ENCODE measurements at places on chromosomes 6 and 20.

DNA sequence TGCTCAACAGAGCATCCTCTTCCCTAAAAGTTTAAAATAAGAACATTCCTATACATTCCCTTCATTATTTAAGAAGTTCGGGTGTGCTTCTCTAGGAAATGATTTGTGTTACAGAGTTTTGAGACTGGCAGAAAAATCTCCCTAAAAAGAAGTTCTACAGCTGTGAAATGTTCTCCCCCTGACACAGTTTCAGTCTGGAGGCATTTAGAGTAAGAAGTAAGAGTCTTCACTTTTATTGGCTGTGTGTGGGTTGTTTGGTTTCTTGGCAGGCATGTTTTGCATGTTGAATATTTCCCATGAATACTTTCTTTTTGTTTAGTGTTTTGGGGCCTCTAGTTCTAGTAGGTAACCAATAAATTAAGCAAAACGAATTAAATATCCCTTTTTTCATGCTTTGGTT lies 195.9 kb downstream of the TENT5A start:
- DNase-seq: no peak

GRCh38 chr20:62347445-62347844 lies 19.7 kb downstream of the LAMA5 start:
- DNase-seq: no peak

DNA sequence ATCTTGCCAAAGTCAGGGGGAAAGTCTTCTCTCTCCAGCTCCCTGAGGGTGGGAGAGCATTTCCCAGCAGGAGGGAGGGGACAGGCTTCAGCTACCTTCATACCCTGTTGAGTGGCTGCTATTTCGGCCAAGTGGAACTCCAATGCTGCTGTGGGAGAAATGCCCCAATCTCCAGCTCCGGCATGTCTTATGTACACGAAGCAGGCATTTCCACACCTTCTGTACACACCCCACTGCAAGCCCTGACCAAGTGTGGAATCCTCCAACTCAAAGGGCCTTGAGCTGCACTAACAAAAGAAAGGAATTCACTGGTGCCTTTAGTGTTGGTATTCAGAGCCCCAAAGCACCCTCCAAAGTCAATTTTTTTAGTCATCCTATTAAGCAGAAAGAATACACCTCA lies 313.6 kb upstream of the NT5E start:
- DNase-seq: no peak

GRCh38 chr6:159578629-159579028 lies 114.4 kb downstream of the SOD2 start:
- DNase-seq: no peak

DNA sequence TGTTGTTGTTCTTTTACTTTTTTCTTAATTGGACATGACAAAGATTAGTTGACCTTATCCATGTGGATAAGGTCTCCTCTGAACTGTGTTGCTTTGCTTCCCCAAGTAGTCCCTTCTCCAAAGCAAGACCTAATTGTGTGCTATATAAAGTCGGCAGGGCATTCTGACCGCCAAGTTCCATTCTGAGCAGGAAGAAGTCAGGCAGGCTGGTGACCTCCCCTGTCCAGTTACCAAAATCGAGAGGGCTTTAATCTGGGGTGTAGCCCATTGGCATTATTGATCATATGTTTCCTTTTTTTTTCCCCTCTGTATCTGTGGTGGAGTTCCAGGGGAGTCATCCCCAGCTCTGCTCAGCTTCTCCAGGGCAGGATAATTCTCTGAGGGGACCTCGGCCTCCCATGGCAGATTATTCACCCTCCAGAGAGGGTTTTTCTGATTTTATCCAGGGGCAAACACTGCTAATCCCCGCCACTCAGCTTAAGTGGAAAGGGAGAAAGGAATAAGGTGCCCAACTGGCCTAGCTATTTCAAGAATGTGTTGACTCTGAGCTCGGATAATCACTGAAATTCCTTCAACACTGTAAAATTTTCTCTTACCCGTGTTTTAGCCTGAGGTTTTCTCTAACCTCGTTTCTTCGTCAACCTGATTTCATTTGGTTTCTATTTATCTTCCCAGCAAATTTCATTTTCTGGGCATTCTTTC lies 71.8 kb upstream of the L3MBTL3 start:
- no peak for DNase-seq

- no peak for DNase-seq
Measured at GRCh38 chr20:8461186-8461585, 329.1 kb downstream of the PLCB1 start.

GRCh38 chr20:63695424-63696305 lies 787 bp upstream of the TNFRSF6B start:
- DNase-seq: no peak

- no peak for DNase-seq
Measured at GRCh38 chr6:150894191-150894744, 28.8 kb downstream of the MTHFD1L start.

GRCh38 chr6:167956491-167956890 lies 41.0 kb upstream of the KIF25 start:
- DNase-seq: no peak

DNA sequence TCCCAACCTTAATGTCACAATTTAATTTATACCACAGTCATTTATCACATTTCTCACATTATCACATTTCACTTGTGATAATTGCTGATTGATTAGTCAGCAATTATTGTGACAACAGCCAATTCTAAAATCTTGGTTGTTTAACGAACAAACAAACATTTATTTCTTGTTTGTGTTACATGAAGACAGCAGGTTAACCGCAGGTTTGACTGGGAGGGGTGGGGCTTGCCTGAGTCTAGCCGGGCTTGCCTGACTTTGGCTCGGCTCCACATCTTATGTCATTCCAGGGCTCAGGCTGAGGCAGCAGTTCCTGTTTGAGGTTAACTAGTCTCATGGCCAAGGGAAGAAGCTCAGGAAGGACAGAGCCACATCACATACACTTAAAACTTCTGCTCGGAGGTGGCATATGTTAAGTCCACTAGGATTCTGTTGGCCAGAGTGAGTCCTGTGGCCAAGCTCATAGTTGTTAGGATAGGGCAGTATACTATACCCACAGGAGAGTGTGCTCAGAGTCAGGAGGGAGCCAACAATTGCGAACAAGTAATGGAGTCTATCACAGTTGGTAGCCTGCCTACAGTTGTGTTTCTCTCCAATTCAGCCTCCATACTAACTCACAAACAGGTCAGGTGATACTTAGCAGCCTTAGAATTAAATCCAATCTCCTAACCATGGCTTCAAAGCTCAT lies 90.0 kb upstream of the IFNGR1 start:
- DNase-seq: no peak

- DNase-seq: no peak
Measured at GRCh38 chr6:30113841-30114240, 951 bp upstream of the TRIM31 start.

DNA sequence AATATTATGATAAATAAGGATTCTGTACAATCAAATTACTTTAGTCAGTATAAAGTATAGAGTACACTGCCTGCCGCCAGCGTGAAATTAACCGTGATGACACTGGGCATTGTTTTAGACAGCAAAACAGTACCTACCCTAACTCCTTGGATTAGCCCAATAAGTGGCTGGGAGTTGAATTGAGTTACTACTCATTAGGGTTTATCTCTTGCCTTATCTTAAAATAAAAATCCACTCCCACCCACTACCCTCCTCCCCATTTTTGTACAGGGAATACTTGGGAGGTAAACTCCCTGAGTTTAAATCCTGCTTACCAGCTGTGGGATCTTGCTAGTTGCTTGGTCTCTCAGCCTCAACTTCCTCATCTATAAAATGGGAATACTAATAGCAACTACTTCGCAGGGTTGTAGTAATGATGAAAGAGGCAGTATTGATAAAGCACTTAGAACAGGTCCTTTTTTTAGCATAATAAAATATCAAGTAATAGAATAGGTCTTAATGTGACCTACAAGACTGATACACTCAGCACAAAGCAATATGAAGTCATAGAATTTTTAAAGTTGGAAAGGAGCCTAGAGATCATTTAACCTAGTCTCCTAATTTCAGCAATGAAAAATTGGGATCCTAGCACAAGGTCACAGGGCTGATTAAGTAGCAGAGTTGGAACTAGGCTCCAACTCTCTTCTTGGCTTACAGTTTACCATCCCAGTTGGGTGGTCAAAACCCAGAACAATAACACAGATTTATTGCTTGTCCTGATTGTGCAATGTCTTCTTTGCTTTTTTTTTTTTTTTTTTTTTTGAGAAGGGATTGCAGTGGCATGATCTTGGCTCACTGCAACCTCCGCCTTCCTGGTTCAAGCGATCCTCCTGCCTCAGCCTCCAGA lies 23.8 kb downstream of the PHACTR2 start:
- no peak for DNase-seq

- no peak for DNase-seq
Measured at GRCh38 chr6:6006006-6006427, 708 bp downstream of the NRN1 start.

DNA sequence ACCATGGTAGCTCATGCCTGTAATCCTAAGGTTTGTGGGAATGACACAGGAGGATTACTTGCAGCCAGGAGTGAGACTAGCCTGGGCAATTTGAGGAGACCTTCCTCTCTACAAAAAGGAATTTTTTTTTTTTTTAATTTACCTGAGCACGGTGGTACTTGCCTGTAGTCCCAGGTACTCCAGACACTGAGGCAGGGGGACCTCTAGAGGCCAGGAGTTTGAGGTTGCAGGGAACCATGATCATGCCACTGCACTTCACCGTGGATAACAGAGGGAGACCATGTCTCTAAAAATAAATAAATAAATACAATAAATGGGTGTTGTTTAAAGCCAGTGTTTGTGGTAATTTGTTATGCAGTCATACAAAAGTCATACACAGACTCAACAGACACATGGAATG lies 2.4 kb upstream of the HLA-F start:
- no peak for DNase-seq

GRCh38 chr20:15098351-15098750 lies 760.9 kb upstream of the FLRT3 start:
- no peak for DNase-seq

DNA sequence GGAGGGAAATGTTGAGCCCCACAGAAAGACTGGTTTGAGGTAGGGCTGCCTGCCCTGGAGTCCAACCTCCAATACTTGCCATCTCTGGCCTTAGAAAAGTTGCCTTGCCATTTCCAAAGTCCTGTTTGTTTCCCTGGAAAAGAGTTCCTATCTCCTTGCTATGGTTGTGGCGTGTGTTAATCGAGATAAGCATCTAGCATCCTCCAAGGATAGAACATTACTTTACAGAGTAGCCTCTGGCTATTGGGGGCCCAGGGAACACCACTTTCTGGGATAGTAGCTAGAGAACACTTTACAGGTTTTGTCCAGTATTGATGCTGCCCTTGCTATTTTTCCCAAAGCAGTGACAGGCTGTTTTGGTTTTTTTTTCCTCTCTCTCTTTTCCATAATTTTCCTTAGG lies 57.4 kb upstream of the SASH1 start:
- no peak for DNase-seq

DNA sequence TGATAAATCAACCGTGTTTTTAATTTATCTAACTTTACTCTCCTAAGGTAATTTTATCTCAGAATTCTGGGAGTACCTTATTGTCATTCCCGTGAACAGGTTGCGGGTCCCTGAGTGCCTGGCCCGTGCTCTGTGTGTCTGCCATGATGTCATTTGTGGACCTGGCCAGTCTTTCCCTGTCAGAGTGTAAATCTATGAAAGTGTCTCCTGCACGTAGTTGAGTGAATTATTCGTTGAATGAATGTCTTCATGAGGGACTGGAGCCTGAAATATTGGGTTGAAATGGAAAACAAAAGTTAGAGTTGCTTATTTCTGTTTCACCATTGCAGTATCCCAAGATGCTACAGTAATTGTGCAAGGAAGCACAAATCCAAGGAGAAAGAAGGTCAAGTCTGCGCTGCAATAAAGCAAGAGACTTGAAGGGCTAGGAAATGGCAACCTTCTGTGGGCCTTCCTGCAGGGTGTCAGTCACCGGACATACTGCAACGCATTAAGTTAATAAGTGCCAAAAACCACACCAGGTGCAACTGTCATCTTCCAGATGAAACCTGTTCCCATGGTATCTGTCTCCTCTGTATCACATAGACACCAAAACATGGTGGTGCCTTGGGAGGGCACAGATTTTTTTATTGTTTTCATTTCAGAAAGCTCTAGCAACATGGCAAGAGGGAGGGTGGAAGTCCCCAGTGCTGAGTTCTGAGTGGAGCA lies 135.5 kb downstream of the ZDHHC14 start:
- no peak for DNase-seq

GRCh38 chr6:37499433-37500293 lies at the start of gene CCDC167:
Gene CCDC167, minus strand, starts transcription at chr6:37499893. Its CDS starts 30 bp downstream, at chr6:37499863.
- DNase-seq: peak; percentile 96

- no peak for DNase-seq
Measured at GRCh38 chr6:75065523-75065922, 140.3 kb downstream of the COL12A1 start.

- no peak for DNase-seq
Measured at GRCh38 chr6:36621371-36621855, 27.3 kb downstream of the SRSF3 start.

GRCh38 chr6:126102358-126102757 lies 116.0 kb downstream of the TRMT11 start:
- no peak for DNase-seq

- no peak for DNase-seq
Measured at GRCh38 chr6:151034825-151035781, 169.6 kb downstream of the MTHFD1L start.

DNA sequence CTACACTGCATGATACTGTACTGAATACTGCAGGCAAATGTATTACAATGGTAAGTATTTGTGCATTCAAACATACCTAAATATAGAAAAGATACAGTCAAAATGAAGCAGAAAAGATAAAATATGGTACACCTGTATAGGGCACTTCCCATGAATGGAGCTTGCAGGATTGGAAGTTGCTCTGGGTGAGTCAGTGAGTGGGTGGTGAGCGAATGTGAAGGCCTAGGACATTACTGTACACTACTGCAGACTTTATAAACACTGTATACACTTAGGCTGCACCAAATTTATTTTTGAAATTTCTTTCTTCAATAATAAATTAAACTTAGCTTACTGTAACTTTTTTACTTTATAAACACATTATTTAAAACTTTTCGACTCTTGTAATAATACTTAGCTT lies 213.1 kb downstream of the ATXN1 start:
- DNase-seq: no peak

DNA sequence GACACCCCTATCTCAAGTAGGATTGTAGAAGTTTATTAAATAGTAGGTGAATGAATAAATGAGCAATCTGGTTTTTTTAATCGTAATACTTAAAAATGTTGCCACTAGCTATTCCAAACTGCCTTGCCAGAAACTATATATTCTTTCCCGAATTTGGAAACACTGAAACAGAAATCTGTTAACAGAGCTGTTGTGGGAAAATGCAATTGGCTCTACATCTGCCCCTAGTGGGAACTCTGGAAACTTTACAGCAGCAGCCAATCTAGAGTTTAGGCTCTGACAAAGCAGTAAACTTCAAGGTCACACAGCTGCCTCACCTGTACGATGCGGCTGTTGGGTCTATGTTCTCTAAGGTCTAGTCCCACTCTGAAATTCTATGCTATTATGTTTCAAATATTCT lies 41.7 kb downstream of the SYNE1 start:
- DNase-seq: no peak

- DNase-seq: no peak
Measured at GRCh38 chr6:39923394-39923793, 10.9 kb downstream of the MOCS1 start.

All from activated CD4-positive, alpha-beta T cell treated with anti-CD3 and anti-CD28 coated beads, Interleukin-2, amount 50 U/mL, for 4 hours (primary cell).